Peyer's patch (tissue), 4 donors: ENCODE measurements at places on chromosomes 7 and 10.

DNA sequence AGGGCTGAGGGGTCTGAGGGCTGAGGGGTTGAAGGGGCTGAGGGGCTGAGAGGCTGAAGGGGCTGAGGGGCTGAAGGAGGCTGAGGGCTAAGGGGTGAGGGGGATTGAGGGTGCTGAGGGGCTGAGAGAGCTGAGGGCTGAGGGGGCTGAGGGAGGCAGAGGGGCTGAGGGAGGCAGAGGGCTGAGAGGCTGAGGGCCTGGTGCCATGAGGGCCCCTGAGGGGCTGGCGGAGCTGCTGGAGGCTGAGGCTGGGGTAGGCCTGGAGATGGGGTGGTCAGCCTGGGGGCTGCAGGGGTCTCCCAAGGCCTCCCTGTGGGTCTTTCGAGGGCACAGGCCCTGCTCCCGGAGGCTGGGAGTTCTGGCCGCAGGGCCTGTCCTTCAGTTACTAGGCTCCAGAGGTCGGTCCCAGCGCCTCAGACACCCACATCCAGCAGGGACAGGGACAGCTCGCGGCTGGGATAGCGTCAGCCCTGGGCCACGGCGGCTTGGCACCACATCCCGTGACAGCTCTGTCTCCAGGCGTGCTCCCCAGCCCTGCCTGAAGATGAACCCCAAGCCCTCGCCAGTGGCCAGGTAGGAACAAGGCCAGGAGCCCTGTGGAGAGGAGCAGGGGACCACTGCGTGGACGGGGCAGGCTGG is 16.9 kb downstream of the MYO1G start:
- DNase-seq = no peak

GRCh38 chr7:144386741-144387140 is 16.8 kb downstream of the NOBOX start:
- no peak for DNase-seq

- no peak for DNase-seq
Observed at GRCh38 chr10:125213541-125214282, 53.3 kb upstream of the CTBP2 start.

GRCh38 chr7:155316427-155317113 is 18.9 kb downstream of the INSIG1 start:
- DNase-seq = no peak

GRCh38 chr7:44045226-44046014 is 918 bp downstream of the DBNL start:
- no peak for DNase-seq

DNA sequence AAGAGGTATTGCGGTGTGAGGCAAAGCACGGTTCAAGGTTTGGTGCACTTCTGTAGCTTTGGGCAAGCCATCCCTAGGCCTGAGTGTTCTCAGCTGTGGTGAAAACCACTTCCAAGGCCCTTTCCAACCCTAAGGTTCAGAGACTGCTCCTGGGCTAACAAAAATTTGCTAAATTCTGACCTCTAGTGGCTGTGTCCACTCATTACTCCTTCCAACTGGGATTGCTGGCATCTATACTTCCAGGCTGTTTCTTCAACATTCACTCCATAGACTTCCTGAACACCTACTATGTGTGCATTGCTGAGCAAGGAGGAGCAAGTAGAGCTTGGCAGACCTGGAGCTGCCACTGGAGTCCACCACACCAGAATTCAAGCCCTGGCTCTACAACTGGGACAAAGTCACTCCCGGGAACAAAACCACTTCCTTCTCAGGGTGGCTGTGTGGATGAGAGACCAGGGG is 29.3 kb upstream of the SH3PXD2A start:
- no peak for DNase-seq

DNA sequence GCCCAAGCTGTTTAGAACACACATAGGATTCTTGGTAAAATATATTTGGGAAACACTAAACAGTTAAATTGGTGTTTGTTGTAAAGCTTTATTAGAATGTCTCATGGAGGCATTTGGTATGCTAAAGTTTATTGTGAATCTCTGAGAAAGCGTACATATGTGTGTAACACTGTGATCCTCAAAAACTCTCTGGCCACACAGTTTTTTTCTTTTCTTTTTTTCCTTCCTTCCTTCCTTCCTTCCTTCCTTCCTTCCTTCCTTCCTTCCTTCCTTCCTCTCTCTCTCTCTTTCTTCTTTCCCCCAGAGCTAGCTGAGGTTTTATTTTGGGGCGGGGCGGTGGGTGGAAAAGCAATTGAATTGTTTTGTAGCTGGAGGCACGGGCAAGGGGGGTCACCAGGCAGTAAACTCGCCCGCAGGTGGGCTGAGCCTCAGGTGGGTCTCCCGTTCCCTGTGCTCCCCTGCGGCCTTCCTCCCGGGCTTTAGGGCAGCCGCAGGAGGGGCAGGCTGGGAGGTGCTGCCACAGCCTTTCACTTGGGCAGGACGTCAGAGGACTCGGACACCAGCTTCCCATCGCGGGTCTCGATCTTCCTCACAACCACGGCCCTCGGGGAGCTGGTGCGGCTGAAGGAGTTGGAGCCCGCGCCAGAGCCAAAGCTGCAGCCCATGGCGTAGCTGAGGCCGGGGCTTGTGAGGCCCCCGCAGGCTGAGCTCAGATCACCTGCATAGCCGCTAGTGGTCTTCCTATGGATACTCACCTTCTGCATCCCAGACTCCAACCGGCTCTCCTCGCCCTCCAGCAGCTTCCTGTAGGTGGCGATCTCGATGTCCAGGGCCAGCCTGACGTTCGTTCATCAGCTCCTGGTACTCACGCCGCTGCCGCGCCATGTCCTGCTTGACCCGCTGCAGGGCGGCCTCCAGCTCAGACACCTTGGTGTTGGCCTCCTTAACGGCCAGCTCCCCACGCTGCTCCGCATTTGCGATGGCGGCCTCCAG is 459.0 kb downstream of the GATA3 start:
- no peak for DNase-seq

- DNase-seq = no peak
Observed at GRCh38 chr7:1343551-1343950, 110.9 kb downstream of the UNCX start.

DNA sequence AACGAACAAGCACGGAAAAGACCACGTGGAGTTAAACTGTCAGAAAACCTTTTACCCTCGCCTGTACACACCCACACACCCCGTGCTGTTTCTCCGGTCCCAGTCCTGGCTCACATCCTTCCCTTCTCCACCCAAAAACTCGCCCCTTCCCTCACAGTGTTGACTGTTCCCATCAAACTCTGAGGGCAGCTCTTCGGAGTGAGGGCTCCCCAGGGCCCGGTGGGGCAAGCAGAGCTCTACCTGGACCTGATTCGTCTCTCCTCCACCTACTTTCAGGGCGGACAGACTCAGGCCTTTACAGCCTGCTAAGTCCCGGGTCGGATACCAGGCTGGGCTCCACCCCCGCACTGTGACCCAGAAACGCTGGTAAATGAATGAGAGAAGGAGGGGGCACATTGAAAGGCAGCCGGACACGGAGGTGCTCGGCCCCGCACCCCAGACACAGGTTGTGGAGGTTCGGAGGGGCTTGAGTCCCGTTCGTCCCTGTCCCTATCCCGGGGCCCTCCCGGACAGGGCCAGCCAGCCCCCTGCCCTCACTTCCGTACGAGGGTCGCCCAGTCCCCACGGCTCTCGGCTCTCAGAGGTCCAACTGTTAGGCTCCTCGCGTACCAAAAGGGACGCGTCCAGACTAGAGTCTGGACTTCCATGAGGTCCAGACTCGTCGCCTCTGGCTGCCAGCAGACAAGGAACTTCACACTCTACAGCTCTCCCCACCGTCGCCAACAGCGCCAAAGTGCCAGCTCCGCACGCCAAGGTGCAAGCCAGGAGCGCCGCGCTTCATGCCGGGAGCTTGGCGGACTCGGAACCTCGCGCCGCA is 31.7 kb upstream of the ASL start:
- DNase-seq = peak; percentile 72

DNA sequence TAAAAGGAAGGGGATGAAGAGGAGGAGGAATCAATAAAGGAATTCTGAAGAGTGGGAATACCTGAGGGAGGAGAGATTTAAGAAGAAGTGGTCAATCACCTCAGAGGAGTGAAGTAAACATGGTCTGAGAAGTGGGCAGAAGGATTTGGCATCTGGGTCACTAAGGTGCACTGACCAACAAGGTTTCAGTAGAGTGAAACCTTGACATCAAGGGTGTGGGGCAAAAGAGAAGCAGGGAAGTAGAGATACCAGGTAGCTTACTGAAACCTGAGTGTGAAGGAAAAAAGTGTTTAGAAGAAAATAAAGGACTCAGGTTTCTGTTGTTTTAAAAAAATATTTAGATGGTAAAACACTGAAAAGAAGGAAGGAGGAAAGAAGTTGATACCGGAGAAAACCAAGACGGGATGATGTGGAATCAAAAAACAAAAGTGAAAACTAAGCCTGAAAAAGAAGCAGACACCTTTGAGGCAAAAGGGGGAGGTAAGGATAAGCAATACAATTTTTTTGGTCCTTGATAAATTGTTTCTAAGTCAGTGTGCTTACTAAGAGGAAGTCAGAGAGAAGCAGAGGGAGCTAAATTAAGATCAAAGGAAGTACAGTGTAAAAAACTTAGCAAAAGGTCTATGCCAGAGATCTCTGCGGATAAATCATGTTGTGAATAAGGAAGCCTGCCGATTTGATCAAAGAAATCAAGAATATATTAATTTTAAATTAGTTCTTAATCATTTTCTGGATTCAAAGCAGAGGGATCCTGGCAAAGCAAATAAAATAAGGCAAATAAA is 137.2 kb upstream of the GPR22 start:
- DNase-seq = no peak

- DNase-seq = peak; percentile 58
Observed at GRCh38 chr10:132232023-132232951, 45.5 kb downstream of the DPYSL4 start.

GRCh38 chr10:21399392-21400035 is 126.0 kb downstream of the SKIDA1 start:
- no peak for DNase-seq

GRCh38 chr7:157831143-157831905 is 494.5 kb downstream of the DNAJB6 start:
- DNase-seq = no peak

DNA sequence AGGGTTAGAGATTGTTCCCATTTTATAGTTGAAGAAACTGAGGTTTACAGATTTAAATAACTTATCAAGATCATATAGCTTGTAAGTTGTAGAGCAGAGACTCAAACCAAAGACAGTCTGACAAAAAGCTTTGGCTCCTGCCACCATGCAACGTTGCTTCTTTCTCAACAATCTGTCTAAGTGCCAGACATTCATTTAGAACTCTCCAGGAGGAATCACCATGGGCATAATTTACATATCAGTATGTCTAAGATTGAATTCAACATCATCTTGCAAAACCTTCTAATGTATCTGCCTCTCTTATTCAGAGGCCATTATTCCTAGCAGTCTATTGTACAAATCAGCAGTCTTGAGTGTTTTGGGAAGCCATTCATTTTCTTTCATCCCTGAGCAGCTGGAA is 163.5 kb upstream of the PLXDC2 start:
- no peak for DNase-seq

- DNase-seq = no peak
Observed at GRCh38 chr10:29732918-29733317, 98.1 kb upstream of the SVIL start.

GRCh38 chr7:55588379-55588699 is 16.0 kb upstream of the VOPP1 start:
- no peak for DNase-seq

GRCh38 chr7:123433665-123434064 is 100.7 kb downstream of the IQUB start:
- DNase-seq = no peak

DNA sequence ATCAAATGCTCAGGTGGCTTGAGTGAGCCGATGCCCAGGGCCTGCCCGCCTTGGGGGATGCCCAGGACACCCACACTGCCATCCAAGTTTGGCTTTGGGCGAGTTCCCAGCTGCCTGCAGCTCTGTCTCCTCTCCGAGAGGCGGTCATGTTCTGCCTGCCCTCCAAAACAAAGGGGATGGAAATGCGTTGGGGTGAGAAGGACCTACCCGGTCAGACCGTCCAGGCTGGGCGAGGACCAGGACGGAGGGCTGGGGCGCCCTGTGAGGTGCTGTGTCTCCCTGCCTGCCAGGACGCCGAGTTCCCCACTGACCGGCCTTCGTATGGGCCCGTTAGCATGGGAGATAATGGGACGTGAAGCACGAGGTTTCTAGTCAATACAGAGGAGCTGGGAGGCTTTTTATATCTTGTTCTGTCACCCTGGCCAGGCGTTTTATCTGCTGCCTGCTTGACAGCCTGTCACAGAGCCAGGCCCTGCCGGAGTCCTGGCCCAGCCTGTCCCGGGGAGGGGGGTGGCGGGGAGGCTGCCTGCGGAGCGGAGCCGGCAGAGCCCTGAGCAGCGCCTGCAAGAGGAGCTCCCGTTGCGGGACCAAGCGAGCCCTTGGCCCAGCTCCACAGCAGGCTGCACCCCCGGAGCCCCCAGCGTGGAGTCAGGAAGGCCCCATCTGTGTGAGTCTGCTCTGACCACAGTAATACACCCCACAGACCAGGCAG is 22.0 kb upstream of the ELFN1 start:
- DNase-seq = no peak

DNA sequence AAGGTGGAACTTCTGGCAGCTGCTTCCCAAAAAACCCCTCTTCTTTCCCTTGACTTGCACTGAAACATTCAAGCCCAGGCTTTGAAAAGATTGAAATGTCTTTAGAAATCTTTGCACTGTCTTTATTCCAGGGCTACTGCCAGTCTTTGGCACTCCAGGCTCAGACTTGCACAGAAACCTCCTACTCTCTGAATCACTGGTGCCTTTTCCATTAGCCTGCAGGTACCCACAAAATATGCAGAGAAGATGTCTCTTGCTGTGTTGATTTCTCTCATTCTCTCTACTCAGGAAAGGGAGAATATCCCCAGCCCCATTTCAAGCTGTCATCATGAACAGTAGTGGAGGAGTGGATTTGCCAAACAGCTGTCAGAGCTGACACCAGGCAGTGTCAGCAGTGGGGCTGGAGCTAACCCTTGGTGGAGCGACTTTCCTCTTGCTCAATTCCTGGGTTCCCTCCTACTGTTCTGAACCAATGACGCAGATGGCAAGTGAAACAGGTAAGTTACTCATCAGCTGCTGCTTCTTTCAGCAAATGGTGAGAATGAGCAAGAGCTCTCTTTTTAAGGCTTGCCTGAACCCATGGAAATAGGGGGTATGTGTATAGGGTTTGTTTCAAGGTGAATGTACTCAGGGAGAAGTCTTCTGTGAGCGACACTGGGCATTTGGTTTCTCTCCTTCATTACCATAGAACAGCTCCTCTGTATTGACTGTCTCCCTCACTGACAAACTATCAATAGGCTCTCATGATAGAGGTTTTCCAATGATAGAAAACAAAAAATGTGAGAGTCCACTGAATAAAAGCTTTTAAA is 362.4 kb downstream of the ADRA2A start:
- DNase-seq = no peak
